HEK293T (cell line): ENCODE measurements at places on chromosomes 16 and 17.

GRCh38 chr17:81313776-81314397 lies 18.8 kb upstream of the SLC38A10 start:
- no peak for DNase-seq

GRCh38 chr16:27514806-27515205 lies 34.9 kb downstream of the GTF3C1 start:
- no peak for DNase-seq

DNA sequence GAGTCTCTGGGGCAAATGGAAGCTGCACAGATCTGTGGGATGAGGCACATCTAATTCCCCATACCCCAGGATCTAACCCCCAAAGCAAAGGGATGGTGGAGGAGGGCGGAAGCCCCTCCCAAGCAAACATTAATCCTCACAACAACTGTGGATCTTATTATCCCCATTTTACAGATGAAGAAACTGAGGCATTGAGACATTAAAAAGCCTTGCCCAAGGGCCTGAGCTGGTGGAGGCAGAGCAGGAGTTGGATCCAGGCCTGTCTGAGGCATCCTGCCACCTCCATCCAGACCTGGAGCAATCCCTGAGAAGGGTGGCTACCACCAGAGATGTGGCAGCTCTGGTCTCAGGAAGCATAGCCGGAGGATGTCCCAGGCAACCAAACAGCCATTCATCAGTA lies 17.7 kb upstream of the CBFB start:
- no peak for DNase-seq

- DNase-seq = no peak
These were observed 18.5 kb upstream of the HEXD start for GRCh38 chr17:82399601-82400101.

- DNase-seq = peak; percentile 67
These were observed 122.1 kb downstream of the SKAP1 start for GRCh38 chr17:48307814-48308411.

DNA sequence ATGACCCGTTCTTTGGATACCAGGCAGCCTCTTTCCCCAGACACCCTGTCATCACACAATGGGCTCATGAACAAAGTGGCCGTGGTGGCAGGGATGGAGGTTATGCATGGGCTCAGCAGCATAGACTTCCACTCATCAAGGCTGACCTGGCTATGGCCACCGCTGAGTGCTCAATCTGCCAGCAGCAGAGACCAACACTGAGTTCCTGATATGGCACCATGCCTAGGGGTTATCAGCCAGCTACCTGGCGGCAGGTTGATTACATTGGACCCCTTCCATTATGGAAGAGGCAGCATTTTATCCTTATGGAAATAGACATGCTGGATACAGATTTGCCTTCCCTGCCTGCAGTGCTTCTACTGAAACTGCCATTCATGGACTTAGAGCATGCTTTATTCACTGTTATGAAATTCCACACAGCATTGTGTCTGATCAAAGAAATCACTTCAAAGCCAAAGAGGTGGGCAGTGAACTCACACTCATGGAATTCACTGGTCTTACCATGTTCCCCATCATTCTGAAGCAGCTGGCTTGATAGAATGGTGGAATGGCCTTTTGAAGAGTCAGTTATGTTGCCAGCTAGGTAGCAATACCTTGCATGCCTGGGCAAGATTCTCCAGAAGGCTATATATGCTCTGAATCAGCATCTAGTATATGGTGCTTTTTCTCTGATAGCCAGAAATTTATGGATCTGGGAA lies 160.6 kb downstream of the PRKCB start:
- DNase-seq = no peak

GRCh38 chr17:61806081-61806828 lies 57.1 kb downstream of the BRIP1 start:
- DNase-seq = no peak

GRCh38 chr17:58580671-58581070 lies 66.2 kb upstream of the MTMR4 start:
- DNase-seq = no peak

- DNase-seq = no peak
These were observed 6.7 kb downstream of the ITGA3 start for GRCh38 chr17:50062293-50063243.

- no peak for DNase-seq
These were observed 187.9 kb downstream of the KCNJ2 start for GRCh38 chr17:70357190-70357589.

- no peak for DNase-seq
These were observed 9.6 kb downstream of the PIK3R6 start for GRCh38 chr17:8857919-8858318.

GRCh38 chr17:80479246-80479566 lies 2.8 kb upstream of the NPTX1 start:
- no peak for DNase-seq

GRCh38 chr17:30005709-30006320 lies 64.4 kb downstream of the EFCAB5 start:
- DNase-seq = no peak

GRCh38 chr16:66131156-66131807 lies 235.2 kb upstream of the CDH5 start:
- DNase-seq = no peak

DNA sequence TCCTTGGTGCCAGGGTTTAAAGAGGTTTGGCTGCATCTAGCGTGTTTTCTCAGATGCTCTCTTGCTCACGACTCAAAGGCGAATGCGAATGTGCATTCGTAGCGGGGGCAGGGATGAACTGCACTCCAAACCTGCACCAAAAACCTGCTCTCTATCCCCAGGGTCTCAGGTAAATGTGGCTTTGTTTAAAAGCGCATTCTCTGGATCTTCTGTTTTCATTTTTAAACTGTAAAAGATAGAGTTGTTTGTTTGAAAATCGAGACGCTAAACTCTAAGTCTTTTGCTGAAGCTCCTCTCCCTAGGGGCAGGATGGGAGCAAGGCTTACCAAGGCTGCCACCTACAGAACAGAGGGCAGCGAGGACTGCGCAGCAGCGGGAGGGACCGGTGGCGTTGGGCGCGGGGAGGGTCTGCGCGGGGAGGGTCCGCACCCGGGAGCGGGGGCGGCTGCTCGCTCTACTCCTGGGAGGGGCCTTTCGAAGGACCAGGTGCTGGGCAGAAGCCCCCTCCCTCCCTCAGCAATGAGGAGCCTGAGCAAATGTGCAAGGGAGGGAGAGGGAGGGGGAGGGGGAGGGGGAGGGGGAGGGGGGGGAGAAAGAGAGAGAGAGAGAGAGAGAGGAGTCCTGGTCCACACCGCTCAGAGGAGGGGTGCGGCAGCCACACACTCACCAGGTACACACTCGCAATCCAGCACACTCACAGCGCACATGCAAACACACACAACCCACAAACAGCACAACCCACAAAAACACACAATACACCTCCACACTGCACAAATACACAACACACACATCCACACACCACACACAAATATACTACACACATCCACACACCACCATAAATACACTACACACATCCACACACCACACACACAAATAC lies 142.8 kb downstream of the GRIN2A start:
- DNase-seq = peak; percentile 10

DNA sequence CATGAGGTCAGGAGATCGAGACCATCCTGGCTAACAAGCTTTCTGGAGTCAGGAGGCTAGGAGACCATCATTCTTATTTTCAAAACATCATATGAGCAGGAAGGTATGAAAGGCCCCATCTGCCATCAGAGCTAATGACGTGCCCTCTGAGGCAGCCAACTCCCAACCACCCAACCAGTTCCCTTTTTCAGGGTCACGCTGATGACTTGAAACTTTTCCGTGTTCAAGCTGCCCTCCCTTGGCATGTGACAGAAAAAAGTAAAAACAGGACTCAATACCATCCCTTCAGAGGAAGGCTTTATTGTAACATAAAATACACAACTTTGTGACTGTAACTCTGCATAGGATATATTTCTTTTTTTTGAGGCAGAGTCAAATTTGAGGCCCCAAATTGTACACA lies 4.6 kb upstream of the GHDC start:
- DNase-seq = no peak

DNA sequence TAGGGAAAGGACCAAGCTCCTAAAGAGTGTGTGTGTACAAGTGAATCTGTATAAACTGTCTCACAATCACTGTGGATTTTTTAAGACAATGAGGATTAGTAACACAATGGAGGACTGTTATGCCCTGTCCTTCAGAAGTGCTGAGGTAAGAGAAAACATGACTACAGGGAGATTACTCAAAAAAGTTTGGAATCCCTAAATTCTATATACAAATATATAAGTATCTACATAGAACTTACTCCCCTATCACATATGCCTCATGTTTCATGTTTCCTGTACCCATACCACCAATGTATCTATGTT lies 81.9 kb downstream of the STH start:
- no peak for DNase-seq

DNA sequence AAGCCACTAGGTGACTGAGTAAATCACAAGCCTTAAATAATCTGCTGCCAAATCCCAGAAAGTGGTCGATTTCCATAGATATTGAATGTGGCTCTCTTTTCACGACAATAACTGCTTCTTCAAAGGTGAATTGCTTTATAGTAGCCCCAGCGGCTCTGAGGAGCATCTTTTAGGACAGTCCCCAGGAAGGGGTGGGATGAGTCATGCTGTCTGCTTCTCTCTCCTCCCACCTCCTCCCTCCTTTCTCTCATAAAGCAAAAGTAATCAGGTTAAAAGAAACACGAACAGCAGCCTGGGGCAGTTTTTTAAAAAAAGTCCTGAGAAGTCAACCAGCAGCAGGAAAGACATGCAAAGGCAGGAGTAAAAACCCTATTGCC lies 1.8 kb downstream of the KIAA0513 start:
- no peak for DNase-seq

- no peak for DNase-seq
These were observed 7.2 kb downstream of the PMP22 start for GRCh38 chr17:15257796-15258512.

- DNase-seq = no peak
These were observed 58.5 kb downstream of the TBC1D16 start for GRCh38 chr17:79977161-79977631.

DNA sequence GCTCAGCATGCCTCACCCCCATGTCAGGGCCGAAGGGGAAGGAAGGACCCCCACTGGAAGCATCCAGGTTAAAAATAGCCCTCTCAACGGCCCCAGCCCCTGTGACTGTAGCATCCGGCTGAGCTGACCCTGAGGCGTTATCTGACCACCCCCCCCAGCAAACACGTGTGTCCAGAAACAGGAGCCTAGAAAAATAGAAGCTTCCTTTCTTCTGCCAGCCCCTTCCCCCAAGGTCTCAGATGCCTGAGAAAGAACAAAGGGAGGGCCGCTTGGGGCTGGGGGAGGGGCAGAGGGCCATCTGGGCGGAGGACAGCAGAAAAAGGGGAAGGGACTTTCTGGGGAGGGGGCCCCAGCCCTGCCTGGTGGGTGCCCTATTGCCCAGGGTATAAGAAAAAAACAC lies 55.8 kb downstream of the ACTG1 start:
- no peak for DNase-seq

- DNase-seq = no peak
These were observed 29.3 kb downstream of the CEP295NL start for GRCh38 chr17:78873519-78874340.

DNA sequence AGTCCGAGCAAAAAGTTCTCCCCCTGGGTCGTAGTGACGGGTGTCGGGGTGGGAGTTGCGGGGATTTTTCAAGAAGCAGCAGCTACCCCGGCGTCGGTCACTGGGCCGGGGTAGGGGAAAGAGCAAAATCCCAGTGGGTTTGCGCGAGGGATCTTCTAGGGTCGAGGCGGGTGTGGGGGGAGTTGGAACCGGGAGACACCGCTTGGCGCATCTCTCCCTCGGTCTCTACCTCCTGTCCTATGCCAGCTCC lies 2.3 kb upstream of the UBTF start:
- DNase-seq = no peak

- DNase-seq = no peak
These were observed 112.7 kb downstream of the BRIP1 start for GRCh38 chr17:61750656-61751055.

DNA sequence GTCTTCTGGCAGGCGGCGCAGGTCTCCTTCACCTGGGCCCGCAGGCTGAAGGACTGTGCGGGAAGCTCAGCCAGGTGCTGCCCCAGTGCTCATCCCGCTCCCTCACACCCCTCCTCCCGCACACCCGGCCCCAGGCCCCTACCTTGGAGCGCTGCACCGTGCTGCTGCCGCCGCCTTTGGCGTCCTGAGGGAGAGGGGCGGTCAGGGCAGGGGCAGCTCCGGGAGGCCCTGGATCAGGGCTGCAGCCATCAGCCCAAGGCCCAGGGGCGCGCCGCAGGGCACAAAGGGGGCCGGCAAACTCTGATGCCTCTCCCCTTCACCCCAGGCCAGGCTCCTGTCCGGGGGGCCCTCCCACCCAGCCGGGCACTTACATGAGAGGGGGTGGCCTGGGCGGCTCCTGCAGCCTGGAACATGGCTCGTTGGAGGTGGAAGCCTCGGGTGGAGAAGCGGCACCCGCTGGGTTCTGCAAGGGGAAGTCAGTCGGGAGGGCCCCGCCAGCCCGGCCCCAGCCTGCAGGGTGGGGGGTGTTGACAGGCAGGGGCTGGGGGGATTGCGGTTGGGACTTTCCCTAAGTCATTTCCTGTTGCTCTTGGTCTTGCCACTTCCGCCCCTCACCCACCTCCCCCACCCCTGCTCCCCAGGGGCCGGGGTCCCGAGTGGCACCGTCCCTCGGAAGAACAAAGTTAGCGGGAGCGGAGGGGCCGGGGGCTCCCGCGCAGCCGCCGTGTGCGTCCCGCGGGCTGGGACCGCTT lies 863 bp downstream of the LIMD2 start:
- no peak for DNase-seq

DNA sequence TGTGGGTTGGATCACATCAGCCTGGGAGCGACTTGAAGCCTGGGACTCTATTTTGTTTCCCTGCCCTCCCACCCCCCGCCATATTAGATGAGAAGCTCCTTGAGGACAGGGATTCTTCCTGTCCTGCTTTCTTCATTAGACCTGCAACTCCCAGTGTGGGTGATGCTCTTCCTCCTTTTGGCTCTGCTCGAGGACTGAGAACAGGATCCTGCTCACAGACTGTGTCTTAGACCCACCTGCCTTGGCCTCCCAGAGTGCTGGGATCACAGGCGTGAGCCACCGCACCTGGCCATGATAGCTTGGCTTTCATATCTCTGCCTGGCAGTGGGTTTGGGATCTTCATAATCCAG lies 21.5 kb upstream of the TNS4 start:
- DNase-seq = no peak

DNA sequence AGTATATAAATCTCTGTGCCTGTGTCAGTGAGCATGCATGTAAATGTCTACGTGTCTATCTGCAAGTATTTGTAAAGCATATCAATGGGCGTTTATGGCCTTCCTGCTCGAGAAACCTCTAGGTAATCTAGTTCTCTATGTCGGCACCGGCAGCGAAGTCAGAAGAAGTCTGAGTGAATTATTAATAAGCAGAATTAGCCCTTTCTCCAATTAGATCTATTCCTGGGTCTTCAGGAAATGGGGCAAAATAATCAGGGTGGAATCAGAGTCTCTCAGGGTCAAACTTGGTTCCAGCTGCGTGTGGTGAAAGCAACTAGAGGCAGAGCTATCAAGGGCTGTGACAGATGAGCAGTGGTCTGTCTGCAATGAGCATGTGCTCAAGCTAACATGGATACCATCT lies at the start of gene C17orf78:
TSS of gene C17orf78 (plus strand) at position 280 of the 400 bp plus-strand sequence. CDS start at position 388, 108 bp downstream.
- DNase-seq = no peak

GRCh38 chr16:77899416-77899815 lies 111.1 kb downstream of the VAT1L start:
- DNase-seq = no peak
